T-cell (primary cell): ENCODE measurements at places on chromosomes 13 and 19.

DNA sequence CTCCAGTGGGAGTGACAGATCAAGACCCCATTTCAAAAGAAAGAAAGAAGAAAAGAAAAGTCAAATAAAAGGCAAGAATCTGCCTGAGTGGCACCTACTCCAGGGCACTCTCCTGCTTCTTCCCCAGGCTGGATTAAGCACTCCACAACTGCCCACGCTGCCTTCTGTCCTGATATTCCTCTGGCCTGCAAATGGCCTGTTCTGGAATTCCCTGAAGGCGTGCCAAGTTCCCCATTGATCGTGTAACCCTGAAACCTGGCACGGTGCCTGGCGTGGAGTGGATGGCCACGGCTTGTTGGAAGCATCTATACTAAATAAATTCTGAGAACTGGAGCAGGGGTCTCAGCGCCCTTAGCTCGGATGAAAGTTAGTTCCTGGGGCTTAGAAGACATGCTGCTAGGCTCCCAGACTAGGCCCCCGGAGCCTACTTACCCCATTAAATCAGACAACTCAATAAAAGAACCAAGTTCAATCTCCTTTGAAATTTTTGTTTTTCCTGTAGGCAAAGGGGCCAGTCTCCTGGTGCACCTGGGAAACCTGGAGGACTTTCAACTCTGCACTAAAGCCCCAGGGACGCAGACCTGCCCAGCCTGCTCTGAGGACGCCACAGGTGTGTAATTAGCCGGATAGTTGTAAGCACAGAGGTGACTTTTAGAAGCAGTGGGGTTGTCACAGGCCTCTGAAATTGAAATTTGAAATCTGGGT, 21.9 kb downstream of the ANKRD27 start:
- no peak for DNase-seq

- no peak for DNase-seq
Measured at GRCh38 chr13:101258071-101258470, 158.2 kb downstream of the NALCN start.

- no peak for DNase-seq
Measured at GRCh38 chr19:54319049-54319448, 6.1 kb upstream of the LILRA5 start.

DNA sequence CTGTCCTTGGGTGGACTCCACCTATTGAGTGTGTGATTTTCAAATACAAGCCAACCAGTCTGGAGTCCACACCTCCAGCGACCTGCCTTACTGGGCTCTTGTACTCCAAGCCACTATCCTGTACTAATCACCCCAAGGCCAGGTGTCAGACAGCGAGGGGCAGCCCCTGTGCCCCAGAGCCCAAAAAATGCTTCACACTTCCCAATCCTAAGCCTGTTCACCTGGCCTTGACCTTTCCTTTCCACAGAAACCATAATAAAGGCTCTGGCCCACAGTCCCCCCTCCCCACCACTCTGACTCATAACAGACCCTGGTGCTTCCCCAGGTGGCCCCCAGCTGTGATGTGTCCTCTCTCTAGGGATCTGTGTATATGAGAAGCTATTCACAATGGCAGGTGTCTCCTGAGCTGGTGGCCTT, 3.9 kb downstream of the CD209 start:
- DNase-seq, result no peak

DNA sequence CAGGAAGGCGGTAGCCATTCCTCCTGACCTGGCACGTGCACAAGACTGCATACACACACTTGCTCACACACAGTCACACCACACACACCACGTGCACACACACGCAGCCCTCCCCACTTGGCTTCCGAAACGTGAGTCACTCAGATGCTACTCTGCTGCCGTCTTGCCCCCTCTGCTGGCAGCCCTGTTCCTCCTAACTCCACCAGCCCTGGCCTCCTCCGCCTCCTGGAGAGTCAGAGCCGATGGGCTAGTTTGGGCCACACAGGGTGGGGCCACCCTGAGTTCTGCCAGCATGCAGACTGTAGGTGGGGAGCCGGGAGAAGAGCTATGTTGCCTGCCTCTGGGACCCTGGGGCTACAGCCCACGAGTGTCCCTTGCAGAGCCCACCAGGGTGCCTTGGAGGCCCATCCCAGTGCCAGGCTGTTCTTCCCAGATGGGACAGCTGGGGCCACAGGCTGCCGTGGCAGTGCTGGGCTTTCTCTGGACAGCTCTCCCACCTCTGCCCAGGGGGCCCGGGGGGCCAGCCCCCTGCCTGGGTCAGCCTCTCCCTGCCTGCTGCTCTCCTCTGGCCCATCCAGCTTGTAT, 12.1 kb downstream of the PIN1 start:
- DNase-seq, result no peak

- no peak for DNase-seq
Measured at GRCh38 chr13:113274721-113275120, 22.3 kb upstream of the LAMP1 start.

GRCh38 chr13:99949679-99950413, 21.7 kb downstream of the ZIC5 start:
- no peak for DNase-seq

DNA sequence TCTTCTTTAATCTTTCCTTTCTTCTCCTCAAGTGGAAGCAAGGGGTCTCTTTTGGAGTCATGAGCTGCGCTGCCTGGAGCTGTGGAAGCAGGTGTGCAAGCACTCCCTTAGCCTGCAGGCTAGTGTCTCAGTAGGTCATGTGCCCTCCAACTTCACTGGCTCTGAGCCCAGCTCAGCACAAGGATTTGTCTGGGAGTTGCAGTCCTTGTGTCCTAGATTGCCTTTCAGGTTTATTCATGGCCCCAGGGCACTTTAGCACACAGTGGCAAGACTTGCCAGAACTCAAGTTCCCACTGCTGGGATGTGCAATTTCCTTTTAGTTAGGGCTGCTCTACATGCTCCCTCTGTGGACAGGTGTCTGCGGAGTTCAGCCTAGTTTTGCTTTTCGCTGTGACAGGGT, 211.7 kb downstream of the LIG4 start:
- no peak for DNase-seq

DNA sequence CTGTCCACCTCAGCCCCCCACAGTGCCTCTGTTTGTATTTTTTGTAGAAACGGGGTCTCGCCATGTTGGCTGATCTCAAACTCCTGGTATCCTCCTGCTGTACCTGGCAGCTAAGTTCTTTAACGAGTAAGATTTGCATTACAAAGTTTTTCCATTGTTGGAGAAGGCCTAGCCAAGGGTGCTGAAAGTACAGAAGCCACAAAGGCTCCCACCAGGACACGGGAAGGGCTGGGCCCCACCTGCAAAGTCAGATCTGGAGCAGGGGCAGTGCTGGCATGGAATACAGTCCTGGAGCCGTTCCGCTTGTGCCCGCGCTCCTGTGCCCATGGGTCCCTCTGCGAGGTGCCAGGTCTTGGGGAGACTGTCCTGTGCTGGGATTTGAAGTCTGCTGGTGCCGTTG, 12.1 kb downstream of the FZR1 start:
- DNase-seq, result no peak

GRCh38 chr13:36074659-36075058, 56.5 kb downstream of the DCLK1 start:
- no peak for DNase-seq

GRCh38 chr19:17282488-17283125, 906 bp downstream of the ANKLE1 start:
- DNase-seq, result peak; percentile 68

DNA sequence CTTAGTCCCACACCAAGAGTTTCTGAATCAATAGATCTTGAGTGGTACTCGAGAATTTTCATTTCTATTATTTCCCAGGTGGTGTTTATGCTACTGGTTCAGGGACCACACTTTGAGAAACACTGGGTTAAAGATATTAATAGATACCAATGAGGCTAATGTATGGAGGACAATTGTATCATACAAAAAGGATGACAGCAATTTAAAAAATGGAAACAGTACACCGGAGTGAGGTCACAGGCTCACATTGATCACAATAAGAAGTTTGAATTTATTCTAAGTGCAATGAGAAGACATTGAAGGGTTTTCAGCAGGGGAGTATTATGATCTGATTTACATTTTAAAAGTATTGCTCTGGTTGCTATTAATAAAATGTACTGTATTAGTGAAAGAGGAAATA, 488.3 kb downstream of the PCDH17 start:
- DNase-seq, result no peak

DNA sequence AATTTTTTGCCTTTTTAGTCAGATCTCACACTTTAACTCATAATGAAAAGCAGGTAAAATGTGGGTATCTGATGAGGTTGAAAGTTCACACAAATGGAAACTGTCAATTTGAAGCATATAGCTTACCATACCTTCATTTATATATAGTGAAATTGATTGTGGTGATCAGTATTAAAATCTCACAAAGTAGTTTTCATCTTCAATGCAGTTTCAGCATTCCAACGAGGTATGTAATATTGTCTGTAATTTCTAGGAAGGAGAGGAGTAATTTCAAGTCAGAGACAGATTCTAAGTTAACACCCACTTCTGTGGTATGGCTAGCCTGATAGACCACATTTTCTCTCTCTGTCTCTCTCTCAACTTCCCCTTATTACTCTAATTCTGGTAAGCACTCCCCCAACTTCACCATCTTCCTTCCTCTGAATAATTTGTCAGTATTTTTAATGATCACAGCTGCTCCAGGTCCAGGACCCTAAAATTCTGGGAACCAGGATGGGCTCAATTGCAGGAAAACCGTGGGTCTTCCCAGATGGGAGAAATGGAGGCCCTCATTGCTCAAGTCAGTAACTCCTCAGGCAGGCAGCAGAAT, 455.7 kb downstream of the FGF9 start:
- no peak for DNase-seq

DNA sequence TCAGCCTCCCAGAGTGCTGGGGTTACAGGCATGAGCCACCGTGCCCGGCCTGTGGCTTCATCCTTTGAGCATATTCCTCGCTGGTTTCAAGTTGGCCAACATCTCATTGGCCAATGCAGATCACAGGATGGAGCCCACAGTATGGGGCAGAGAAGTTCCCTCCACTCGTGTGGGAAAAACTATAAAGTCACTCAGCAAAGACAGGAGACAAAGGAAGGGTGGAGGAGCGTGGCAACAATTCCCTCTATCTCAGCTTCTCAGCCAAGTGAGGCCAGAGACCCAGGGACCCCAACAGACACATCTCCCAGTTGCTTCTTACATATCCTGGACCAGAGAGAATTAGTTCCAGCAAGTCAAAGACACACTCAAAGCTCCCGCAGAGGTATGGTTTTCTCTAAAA, 184.6 kb upstream of the SOX1 start:
- DNase-seq, result no peak

DNA sequence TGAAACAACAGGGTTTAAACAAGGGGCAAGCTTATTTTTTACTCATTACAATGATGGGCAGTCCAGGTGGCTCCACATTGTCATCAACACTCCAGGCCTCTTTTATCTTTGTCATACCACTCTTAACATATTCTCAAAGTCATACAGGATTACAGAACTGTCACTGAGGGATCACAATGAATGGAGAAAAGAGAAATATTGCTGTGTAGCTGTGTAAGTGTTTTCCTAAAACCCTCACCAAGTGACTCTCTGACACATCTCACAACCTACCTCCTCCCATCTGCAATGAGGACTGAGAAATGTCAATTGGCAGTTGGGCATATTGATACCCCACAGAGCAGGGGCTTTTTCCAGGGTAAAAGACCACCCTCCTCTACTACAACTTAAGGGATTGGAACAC, 562.1 kb downstream of the TBC1D4 start:
- DNase-seq, result no peak

GRCh38 chr19:3162418-3163229, 15.9 kb upstream of the S1PR4 start:
- no peak for DNase-seq

DNA sequence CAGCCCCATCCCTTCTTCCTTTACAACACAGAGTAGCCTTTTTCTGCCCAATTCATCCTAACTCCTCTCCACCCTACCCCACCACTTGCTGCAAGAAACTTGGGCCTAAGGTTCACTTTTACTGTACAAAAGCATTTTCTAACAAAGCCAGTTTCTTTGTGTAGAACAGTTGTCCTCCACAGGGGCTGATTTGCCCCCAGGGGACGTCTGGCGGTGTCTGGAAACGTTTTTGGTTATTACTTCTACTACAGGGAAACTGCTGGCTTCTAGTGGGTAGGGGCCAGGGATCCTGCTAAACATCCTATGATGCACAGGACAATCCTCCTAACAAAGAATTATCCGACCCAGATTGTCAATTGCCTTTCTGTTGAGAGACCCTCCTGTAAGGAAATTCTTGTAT, 7.3 kb upstream of the LMO7 start:
- no peak for DNase-seq

- no peak for DNase-seq
Measured at GRCh38 chr19:35314031-35314430, 15.0 kb upstream of the CD22 start.

DNA sequence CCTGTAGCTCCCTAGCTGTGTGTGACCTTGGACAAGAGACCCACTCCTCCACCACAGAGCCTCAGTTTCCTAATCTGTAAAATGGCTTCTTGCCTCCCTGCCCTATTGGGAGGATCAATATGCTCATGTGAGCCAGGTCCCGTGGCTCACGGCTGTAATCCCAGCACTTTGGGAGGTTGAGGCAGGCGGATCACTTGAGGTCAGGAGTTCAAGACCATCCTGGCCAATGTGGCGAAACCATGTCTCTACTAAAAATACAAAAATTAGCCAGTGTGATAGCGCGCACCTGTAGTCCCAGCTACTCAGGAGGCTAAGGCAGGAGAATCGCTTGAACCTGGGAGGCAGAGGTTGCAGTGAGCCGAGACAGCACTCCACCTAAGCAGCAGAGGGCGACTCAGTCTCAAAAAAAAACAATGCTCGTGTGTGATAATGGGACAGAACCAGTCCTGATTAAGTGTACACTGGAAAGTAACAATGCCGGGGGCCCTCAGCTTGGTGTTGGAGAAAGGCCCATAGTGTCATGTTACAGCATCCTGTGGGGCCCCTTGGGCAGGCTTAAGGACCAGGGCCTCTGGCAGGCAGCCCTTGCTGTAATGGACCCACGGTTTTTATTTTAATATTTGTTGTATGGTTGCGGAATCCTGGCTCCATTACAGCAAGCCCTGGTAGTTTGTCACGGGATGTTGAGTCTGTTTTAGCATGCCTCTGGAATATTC, 6.8 kb downstream of the RPS11 start:
- peak; percentile 50 for DNase-seq

GRCh38 chr13:25632166-25632888, 260.6 kb downstream of the ATP8A2 start:
- DNase-seq, result no peak

DNA sequence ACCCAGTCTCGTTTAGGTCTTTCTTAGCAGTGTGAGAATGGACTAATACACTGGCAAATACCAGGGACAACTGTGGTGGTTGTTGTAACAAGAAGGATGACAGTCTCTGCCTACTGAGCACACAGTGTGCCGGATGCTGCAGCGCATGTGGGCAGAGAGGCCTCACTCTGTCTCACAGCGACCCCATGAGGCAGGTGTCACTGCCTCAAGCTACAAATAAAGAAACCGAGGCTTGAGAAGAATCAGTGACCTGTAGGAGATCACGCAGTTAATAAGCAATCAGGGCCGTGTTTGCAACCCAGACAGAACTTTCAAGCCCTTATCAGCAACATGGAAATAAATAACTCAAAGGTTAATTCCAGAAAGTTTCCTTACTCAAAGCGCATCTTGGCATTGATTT, 40.5 kb upstream of the GAS6 start:
- peak; percentile 10 for DNase-seq

DNA sequence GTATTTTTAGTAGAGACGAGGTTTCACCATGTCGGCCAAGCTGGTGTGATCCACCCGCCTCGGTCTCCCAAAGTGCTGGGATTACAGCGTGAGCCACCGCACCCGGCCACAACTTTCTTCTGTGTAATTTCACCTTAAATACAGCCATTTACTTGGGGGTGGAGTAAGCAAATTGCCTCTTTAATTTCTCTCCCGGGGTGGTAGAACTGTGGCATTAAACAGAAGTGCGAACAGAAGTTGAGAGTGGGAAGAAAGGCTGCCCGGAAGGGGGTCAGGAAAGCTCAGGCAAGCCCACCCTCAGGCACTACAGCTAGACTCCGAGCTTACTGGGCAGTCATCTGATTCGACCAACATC, 475 bp upstream of the DNAJC15 start:
- DNase-seq, result no peak
